ENCODE measurements at places on chromosomes 4 and X. TPM values are rescaled to one million over a fixed set of nuclear protein-coding genes. Genes with fewer than 3 reads are reported as not detected.

DNA sequence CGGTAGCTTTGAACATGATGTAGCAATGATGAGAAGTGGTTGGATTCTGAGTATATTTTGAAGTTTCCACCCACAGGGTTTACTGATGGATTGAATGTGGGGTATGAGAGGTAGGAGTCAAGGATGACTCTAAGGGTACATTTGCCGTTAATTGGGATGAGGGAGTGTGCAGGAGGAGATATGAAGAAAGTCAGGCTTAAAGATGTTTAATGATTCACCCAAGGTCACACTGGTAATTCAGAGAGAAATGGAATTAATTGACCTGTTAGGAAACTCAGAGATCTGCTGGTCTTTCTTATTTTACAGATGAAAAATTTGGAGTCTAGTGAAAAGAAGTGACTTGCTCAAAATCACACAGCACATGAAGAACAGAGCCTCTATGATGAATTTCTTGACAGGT, 390.7 kb downstream of the GBA3 start:
- no peak for DNase-seq

DNA sequence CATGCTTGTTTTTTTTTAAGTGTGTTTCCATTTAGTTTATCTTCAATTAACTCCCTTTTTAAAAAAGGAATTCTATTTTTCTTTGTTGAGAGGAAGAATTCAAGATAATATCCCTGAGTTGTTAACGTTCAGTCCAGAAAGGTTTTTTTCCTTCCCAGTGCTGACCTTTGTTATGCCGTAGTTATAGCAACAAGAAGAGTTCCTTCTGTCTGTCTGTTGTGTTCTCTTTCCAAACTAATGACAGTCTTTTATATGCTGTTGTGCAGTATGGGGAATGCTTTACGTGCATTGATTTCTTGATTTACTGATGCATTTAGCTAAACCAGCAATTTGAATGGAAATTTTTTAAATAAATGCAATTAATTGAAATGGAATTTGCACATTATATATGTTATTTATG, 6.6 kb upstream of the CXXC4 start:
- no peak for DNase-seq

- DNase-seq = no peak
Measured at GRCh38 chr4:47974566-47974965, 41.9 kb downstream of the CNGA1 start.

GRCh38 chr4:48042979-48043461, 26.4 kb downstream of the NIPAL1 start:
- DNase-seq = no peak

- DNase-seq = no peak
Measured at GRCh38 chr4:31374256-31374960, 654.2 kb downstream of the PCDH7 start.

- DNase-seq = peak; percentile 29
Measured at GRCh38 chrX:130916636-130917422, 13.8 kb upstream of the ENOX2 start.

GRCh38 chr4:121255986-121256750, 92.0 kb upstream of the TNIP3 start:
- no peak for DNase-seq

- no peak for DNase-seq
Measured at GRCh38 chr4:163109967-163110366, 56.7 kb downstream of the NAF1 start.

DNA sequence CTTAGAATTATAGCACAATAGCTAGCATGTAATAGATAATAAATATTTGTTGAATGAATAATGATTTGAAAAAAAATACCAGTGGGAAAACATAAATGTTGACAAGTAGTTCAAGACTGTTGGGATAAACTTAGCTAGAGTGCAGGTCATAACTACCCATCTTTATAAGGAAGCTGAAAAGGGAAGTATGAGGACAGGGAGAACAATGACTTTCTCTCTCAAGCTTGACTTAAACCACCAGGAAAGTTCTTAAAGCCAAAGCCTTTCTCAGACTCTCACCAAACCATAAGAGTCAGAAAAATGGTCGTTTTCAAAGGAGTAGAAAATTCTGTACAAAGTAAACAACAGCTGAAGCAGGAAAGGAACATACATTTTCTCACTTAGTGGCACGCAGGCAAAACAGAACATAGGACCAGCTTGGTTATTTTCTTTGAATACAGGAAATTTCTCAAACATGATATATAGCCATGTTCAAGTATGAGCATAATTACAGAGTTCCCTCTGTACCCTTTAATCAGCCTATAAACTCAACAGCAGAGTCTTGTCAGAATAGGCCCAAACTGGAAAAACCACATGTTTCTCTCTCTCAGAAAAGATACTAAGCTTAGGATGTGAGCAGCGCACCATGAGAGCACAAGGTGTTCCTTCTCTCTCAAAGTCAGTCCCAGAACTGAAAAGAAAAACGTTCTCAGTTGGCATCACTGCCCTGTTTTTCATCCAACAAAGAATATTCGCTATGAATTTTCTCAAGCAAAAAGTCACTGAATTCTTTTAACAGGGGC, 28.7 kb downstream of the MAPK10 start:
- DNase-seq = no peak

GRCh38 chr4:80419946-80420345, 84.4 kb downstream of the CFAP299 start:
- DNase-seq = no peak

- DNase-seq = peak; percentile 40
Measured at GRCh38 chr4:180057891-180058671, 2185.1 kb upstream of the TENM3 start.

DNA sequence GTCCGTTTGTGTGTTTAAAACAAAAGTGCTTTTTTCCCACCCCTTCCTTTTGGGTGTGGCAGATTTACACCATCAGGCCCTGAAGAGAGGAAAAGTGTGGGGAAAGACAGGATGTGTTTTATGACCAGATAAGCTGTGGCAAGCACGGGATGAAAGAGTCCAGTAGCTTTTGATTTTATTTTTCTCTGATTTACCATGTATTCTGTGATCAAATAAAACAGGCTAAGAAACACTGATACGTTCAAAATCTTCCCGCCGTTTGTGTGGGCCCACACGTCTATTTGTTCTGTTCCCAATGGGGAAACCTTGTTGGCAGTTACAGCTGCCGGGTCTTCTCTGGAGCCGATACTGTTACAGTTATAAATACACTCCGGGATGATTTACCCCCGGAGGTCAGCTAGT, 10.8 kb downstream of the LRP2BP start:
- DNase-seq = no peak

DNA sequence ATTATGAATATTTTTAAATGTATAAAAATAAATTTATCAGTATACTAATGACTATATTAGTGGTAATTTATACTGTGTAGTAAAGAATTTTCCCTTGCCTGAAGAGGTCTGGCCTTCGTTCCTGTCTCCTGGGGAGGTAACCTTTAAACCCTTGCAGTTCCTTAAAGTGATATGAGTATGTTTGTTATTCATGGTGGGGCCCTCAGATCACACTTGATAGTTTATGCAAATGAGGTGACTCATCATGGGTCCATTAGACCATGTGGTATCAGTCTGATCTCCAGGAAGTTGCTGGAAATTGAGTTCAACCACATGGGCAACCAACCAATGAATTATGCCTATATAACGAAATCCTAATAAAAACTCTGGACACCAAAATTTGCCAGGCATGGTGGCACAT, 904.1 kb downstream of the RPA4 start:
- no peak for DNase-seq

DNA sequence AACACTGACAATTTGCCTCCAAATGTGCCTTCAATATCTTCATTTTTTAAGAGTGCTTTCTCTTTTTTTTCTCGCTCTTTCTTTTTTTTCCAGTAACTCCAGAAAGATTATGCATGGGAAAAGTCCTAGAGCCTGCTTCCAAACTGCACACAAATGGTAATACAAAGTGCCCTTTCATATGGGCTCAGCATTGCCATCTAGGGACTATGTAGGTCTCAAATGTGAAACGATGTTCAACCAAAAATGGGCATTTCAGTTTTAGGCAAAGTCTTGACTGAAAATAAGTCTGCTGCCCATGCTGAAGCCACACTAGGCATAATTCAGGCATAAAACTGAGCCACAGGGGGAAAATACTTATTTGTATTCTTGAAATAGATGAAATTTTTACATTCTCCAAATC, 65.6 kb downstream of the SYNPO2 start:
- no peak for DNase-seq

GRCh38 chr4:71268166-71268565, 70.7 kb upstream of the SLC4A4 start:
- no peak for DNase-seq

- DNase-seq = no peak
Measured at GRCh38 chr4:48832571-48832970, 1.7 kb downstream of the OCIAD1 start.

GRCh38 chrX:118603981-118604380, 108.4 kb downstream of the DOCK11 start:
- DNase-seq = no peak

Gene CRMP1
- total RNA-seq = 0.37 TPM

Gene FGD1
- 2.9 TPM for total RNA-seq

Gene TMSB4X
- total RNA-seq = 5,007 TPM

Gene SLC34A2
- not detected for total RNA-seq

Gene IL15
- 8.2 TPM for total RNA-seq

Gene NUP62CL
- total RNA-seq = 2.4 TPM

Gene BST1
- 11.9 TPM for total RNA-seq

Gene FRMD7
- not detected for total RNA-seq

Gene COX7B2
- not detected for total RNA-seq

Gene CXXC4
- total RNA-seq = 1.4 TPM

Gene OPN1MW
- total RNA-seq = not detected
